WERI-Rb-1 (cell line): ENCODE measurements at places on chromosomes 4 and X.

GRCh38 chr4:55399581-55399980 is 3.8 kb downstream of the TMEM165 start:
- DNase-seq, result no peak

- DNase-seq, result no peak
Measured at GRCh38 chrX:155225774-155226173, 9.5 kb downstream of the VBP1 start.

GRCh38 chr4:41215155-41215554 is 813 bp upstream of the APBB2 start:
- DNase-seq, result no peak

DNA sequence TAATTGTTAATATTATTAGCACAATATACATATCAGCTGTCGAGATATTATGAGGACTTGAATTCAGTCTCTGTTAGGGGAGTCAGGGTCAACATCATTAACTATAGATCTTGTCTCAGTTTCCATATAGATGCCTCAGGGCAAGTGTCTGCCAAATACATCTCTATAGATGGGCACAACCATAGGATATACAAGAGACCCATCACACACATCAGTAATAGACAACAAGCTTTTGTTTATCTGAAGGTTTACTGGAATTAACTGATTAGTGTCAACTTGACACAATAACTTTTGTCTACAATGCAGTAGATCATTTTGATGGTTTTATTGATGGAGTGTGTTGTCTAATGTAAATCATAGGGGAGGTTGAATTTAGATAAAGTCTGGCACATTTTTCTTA is 37.1 kb upstream of the PHOX2B start:
- no peak for DNase-seq

DNA sequence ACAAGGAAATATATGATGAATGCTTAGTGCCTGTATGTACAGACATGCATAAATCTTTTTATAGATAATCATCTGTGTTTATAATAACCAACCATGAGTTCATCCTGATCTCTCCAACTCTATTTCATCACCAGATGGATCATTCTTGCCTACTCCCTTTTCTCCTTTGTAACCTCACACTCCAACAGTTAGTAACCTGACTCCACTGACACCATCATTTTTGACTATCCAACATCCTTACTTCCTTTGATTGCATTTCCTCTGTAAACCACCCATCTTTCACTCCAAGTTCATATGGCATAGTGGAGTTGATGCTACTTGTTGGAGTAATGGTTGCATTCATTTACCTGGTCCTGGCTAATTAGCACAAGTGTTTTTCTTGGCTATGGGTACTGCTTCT is 170.6 kb downstream of the ZNF330 start:
- no peak for DNase-seq

GRCh38 chr4:2928242-2929176 is 34.7 kb downstream of the NOP14 start:
- DNase-seq, result no peak

DNA sequence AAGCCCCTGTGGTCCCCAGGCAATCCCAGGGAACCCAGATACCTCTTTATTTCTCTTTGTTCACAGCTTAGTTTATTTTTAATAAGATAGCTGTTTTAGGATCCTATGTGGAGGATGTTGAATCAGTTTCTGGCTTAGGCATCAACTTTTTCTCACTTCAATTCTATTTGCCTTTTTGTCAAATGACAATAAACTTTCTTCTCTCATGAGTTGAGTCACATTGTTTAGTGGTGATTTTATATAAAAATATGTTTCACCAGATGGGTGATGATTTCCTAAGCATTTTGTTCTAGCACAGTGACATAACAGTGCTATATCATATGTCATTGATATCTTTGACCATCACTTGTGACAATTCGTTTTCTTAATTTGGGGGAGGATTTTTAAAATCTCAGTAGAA is 198.1 kb upstream of the PUDP start:
- DNase-seq, result no peak

DNA sequence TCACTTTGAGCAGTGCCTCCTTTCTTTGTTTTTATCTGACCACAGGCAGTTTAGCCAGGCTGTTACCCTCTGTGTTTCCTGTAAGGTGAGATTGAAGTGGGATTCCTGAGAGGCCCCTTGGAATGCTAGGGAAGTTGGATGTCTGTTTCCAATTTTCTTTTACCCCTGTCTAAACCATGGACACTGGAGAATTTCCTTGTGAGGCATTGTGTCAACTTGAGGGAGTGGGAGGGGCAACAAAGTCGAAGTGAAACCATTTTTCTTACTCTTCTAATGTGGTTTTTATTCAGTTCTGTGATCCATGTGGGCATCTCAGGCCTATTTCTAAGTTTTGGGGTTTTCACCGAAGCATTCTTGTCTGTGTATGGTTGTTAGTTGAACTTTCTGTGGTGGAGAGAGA is 296.1 kb upstream of the UGT8 start:
- no peak for DNase-seq

- DNase-seq, result no peak
Measured at GRCh38 chrX:119783026-119783425, 8.4 kb downstream of the RPL39 start.
